ENCODE measurements at places on chromosomes 4 and X.

GRCh38 chr4:82579932-82580331, 18.1 kb upstream of the TMEM150C start:
- DNase-seq: no peak

- DNase-seq: no peak
Measured at GRCh38 chrX:49792376-49792775, 36.7 kb upstream of the PAGE4 start.

- DNase-seq: no peak
Measured at GRCh38 chr4:72390409-72390808, 178.6 kb downstream of the ADAMTS3 start.

- DNase-seq: no peak
Measured at GRCh38 chr4:107125496-107125895, 89.4 kb upstream of the DKK2 start.

GRCh38 chr4:185092535-185093197, 50.4 kb upstream of the SLC25A4 start:
- no peak for DNase-seq

DNA sequence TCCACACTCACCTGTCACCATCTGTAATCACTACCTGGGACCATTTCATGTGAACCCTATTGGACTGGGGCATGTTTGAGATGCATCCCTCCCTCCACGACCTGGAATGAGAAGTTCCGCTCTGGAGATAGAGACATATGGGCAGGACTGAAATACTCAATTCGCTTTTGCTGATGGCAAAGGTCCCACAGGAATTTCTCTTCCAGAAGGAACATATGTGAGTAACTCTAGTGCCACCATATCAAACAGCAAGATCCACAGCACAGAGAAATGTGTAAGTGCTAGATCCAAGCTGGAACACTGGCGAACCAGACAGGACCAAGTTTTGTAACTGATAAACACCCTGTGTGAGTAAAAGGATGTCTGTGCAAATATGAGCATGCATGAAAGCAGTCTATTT, 43.9 kb downstream of the SEL1L3 start:
- DNase-seq: no peak

DNA sequence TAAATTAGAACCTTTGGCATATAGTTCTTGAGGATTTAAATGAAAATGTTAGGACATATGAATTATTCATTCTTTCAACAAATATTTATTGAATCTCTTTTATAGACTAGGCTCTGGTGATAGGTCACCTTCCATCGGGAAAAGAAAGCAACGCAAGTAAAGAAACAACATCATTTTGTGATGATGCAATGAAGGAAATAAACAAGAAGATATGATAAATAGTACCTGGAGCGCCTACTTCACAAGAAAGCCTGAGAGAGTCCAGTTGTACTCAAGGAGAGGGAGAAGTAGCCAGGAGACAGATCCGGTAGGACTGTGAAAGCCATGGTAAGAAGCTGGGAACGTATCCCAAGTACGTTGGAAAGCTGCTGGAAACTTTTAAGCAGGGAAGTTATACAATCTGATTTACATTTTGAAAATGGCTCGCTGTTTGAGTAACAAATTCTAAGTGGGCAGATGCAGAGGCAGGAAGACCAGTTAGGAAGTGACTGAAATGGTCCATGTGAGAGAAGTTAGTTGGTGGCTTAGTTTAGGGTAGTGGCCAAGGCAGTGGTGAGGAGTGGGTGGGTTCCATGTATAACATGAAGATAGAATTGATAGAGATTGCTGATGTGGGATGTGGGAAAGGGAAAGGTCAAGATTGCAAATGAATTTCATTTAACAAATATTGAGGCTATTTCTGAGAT, 17.7 kb upstream of the CPE start:
- no peak for DNase-seq

DNA sequence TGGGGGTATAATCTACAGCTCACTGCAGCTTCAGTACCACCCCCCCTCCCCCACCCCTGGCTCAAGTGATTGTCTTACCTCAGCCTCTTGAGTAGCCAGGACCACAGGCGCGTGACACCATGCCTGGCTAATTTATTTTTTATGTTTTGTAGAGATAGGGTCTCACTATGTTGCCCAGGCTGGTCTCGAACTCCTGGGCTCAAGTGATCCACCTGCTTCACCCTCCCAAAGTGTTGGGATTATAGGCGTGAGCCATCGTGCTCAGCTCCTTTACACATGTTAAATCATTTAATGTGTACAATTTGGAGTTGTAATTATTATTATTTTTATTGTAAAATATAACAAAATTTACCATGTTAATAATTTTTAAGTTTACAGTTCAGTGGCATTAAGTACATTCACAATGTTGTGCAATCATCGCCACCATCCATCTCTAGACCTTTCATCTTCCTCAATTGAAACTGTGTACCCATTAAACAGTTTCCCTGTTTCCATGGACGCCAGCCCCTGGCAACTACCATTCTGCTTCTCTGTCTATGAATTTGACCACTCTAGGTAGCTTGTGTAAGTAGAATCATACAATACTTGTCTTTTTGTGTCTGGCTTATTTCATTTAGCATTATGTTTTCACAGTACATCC, 6.1 kb downstream of the SLAIN2 start:
- no peak for DNase-seq

DNA sequence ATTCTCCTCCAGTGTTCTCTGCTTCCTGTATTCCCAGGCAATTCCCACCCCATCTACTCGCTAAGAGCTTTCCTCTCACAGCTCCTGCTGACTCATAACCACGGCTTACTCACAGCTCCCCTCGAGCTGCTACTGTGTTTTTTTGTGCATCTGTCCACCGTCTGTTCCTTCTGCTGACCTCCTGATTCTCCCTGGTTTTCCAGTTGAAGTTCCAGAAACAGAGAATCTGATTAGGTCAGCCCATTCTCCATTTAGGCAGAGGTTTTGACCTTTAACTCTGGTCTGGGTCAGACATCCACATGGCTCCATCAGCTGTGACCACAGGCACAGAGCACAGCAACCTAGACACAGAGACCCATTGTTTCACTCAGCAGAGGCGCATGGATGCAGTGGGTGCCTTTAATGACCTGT, 5.5 kb upstream of the SMIM20 start:
- no peak for DNase-seq

DNA sequence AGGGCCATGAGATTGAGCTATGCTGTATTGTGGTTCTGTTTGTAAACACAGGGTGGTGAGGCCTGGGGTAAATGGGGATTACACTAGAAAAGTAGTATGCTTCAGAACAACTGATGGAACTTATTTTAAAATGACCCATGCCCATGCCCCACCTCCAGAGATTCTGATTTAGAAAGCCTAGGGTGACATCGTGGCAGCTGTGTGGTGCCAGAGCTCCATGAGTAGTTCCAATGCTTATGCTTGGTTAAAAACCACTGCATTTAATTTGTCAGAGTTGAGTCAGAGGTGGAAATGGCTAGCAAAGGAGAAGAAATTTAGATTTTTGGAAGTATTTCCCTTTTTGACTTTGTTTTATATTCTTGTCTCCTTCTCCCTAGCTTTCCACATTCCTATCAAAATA, 63.4 kb upstream of the PDE5A start:
- DNase-seq: no peak

DNA sequence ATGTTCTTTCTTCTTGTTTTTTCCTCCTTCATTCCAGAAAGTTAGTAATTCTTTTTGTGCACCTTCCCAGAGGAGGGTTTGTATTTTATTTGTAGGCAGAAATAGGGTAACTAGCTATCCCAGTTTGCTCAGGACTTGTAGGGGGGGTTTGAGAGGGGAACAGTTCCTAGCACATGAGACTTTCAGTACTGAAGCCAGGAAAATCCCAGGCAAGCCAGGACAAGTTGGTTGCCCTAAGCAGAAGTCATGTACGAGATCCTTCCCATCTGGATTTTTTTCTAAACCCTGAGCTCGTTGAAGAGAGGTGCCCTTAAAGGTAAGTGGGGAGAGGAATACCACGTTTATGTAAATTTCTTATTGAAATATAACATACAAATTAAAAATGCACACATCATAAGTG, 15.6 kb upstream of the TAB3 start:
- no peak for DNase-seq

DNA sequence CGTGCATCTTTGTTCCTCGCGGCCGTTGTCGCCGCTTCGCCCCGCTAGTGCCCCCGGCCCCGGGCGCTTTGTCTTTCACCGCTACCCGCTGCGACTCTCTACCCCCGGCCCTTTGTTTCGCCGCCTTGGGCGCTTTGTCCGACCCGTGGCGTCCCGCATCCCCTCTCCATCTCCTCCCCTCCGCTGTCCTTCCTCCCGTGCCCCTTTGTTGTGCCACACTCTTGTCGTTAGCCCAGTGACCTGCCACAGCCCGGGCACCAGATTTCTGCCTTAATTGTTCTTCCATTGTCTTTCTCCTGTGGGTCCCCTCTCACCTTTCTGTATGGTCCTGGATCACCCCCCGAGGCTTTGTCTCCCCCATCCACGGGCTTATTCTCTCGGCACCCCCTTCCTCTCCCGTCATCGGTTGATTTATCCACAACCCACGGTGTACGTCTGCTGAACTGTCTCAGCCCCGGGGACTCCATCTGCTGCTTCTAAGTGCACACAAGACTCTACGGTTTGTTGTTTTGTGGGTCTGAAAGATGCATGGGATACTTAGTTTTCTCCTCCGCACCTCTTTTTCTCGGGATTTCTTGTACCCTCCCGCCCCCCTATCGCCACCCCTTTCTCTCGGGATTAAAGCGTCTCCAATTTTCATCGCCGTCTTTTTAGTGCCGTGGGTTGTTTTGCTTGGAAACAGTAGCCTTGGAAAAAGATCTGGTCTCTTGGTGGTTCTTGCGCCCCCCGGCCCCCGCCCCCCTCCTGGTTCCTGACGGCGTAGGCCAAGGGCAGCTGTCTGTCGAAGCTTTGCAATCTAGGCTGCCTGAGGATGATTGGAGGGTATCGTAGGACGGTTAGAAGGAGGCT, 783 bp downstream of the RBPJ start:
- DNase-seq: peak; percentile 78

- DNase-seq: no peak
Measured at GRCh38 chrX:121902463-121902862, 855.1 kb downstream of the GLUD2 start.

DNA sequence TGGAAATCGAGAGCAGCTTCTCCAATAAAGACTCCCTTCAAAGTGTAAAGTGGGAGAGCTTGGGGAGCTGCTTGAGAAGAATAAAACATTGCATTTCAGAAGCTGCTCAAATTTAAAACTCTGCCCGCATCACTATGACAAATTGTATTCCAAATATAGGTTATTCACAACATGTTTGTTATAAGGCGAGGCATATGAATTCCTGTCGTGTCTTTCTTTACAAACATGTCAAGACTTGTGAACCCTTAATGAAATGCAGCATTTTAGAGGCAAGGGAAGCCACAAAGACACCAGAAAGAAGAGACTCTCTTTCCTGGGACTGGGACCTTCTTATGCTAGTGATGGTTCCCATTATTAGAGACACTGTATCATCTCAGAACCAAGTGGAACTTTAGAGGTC, 311.2 kb downstream of the DHX15 start:
- no peak for DNase-seq

GRCh38 chr4:72375073-72375736, 193.8 kb downstream of the ADAMTS3 start:
- DNase-seq: no peak

DNA sequence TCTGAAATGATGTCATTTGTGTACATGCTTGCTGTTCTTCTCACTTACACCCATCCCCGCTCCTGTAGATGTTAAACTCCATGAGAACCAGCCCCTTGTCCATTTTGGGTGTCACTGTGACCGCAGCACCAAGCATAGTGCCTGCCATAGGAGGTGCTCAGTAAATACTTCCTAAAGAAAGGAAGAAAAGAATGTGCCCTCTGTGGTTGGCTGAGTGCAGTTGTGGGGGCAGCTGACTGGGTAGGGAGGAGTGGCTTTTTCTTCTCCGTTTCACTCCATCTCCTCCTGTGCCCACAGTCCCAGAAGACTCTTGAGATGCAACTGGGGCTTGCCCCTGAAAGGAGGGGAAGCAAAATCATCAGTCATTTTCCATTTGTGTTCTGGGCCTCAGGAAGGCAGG, 25.5 kb downstream of the PHEX start:
- DNase-seq: no peak

DNA sequence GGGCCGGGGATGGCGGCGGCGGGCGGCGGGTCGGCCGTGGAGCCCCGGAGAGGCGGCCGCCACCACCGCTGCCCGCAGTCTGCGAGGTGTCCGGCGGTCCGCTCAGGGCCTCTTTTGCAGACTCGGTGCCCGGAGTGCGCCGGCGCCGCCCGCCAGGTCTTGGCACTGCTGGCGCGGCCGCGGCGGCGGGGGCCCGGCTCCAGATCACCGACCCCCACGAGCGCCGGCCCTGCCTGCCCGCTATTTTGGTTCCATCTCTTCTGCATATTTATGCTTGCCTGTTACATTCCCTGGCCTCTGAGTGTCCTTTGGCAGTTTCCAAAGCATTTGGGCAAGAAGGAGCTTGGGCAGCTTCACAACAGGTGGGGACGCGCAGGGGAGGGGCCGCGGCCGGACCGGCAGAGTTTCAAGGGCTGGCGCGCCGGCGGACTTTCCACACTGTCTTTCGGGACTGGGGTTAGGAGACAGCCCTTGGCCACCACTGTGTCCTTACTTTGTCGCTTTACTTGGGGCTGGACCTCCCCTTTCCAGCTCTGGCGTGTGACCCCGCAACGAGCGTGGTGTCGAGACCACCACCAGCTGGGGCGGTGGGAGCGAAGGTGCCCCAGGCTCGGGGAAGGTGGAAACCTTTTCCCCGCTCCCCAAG, 668 bp upstream of the TAPT1 start:
- peak; percentile 84 for DNase-seq

DNA sequence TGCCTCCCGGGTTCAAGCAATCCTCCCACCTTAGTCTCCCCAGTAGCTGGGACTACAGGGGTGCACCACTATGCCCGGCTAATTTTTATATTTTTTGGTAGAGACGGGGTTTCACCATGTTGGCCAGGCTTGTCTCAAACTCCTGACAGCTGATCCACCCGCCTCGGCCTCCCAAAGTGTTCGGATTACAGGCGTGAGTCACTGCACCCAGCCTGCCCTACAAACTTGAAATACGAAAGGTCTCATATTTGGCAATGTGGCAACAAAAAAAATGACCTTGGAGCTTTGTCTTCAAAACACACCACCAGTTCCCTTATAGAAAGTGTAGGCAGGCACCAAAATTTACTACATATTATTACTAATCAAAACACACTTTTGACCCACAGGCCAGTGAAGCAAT, 22.9 kb upstream of the PTCHD1 start:
- DNase-seq: no peak

DNA sequence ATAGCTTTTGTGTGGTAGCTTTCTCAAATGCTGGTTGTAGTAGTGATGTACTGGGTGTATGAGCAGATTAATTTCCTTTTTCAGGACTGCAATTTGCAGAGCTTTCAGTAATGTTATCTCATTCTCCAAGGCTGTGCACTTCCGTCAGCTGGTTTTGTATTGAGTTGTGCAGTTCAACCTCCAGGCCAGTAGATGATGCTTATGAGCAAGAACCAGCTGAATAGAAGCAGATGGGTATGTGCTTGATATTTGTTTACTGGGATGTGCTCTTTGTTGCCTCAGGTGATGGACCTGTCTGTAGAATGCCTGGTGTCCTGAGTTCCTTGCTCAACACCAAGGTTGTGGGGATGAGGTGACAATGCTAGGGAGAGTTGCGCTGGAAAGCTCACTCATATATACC, 462.8 kb downstream of the PCDH18 start:
- DNase-seq: no peak

- no peak for DNase-seq
Measured at GRCh38 chr4:94583914-94584641, 132.3 kb downstream of the PDLIM5 start.

- no peak for DNase-seq
Measured at GRCh38 chrX:36573720-36574119, 434.4 kb upstream of the FAM47C start.
